Activated B cell treated with CpG ODN at 0.5 μM for 24 hours (primary cell): ENCODE measurements at places on chromosomes 7 and 10. TPM values are rescaled to one million over a fixed set of nuclear protein-coding genes. Genes with fewer than 3 reads are reported as not detected.

- H3K27me3 ChIP-seq, result no peaks in the 10 kb centered on the region
- no peak for DNase-seq
- H3K27ac ChIP-seq, result peak overlapping the region; percentile 30
- peaks cover 5% of the 10 kb centered on the region for H3K4me1 ChIP-seq
- peaks cover 66% of the 10 kb centered on the region for H3K36me3 ChIP-seq
Observed at GRCh38 chr7:65974191-65974801, 7.7 kb downstream of the GUSB start.

GRCh38 chr7:46291601-46292150 lies 370.6 kb upstream of the IGFBP3 start:
- no peak for DNase-seq
- H3K36me3 ChIP-seq, result no peaks in the 10 kb centered on the region
- no peak overlapping the region for H3K4me3 ChIP-seq
- H3K4me1 ChIP-seq, result no peaks in the 10 kb centered on the region
- H3K27ac ChIP-seq, result no peak overlapping the region
- H3K27me3 ChIP-seq, result no peaks in the 10 kb centered on the region

- DNase-seq, result no peak
- H3K27ac ChIP-seq, result no peak overlapping the region
- H3K27me3 ChIP-seq, result no peaks in the 10 kb centered on the region
- H3K4me3 ChIP-seq, result no peak overlapping the region
Observed at GRCh38 chr7:124672011-124672410, 93.6 kb downstream of the GPR37 start.

The ENKUR gene
- not detected in 2 replicates for total RNA-seq

The PDZD7 gene
- 0.11 TPM in 1 of 2 replicates, not detected in the other for total RNA-seq

The CALHM3 gene
- not detected in 2 replicates for total RNA-seq
